Bronchial epithelial cell (primary cell): ENCODE measurements at places on chromosomes 7 and 10.

DNA sequence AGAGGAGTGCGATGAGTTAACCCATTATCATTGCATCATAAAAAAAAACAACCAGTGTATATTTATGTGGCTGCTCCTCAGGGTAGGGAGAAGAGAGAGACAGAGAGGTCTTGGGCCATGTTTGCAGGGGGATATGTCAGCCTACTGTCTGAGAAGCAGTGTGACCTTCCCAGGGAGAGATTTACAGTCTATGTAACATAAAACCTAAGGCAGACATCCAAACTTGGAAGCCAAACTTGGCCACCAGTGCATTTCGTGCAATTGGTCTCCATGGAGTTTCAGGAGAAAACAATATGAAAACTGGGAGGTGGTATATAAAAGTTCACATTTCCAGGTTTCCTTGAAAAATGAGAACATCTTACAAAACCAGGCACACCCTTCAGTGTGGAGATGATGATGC, 85.9 kb upstream of the CXCL12 start:
- DNase-seq, result no peak

GRCh38 chr7:19390795-19391194, 245.6 kb upstream of the FERD3L start:
- no peak for DNase-seq

DNA sequence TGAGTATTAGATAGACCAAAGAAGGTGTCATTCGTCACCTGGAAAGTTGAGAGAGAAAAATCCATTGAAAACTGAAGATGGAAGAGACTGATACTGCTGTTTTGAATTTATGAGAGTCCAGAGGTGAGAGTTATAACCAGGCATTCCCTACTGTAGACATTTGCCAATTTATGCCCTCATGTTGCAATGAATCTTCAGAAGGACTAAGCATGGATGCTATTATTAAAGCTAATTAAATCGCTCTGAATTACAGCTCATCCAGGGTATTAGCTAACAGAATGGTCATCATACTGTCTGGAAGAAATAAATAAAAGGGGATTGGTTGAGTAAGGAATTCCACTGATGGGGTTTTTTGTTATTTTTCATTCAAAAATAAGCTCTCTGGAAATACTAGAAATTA, 101.6 kb upstream of the PLPP4 start:
- no peak for DNase-seq

DNA sequence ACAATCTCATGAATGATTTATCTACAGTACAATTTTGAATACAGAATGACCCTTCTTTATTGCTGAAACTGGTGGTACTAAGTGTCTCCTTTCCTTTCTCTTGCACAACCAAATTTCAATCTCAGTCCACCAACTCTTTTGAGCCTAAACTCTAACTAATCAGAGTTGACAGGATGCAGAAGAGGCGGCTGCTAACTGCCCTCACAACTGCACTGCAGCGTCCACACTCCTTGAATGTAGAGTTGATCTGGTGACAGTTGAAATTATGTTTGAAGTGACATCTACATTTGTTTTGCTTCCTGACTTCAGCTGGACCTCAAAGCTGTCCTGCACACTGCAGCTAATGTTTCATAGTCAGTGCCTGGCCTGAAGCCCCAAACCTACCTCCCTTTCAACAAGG, 139.6 kb downstream of the ZMYND11 start:
- no peak for DNase-seq

- DNase-seq, result peak; percentile 82
Measured at GRCh38 chr7:141585592-141586510, 34.6 kb downstream of the AGK start.

DNA sequence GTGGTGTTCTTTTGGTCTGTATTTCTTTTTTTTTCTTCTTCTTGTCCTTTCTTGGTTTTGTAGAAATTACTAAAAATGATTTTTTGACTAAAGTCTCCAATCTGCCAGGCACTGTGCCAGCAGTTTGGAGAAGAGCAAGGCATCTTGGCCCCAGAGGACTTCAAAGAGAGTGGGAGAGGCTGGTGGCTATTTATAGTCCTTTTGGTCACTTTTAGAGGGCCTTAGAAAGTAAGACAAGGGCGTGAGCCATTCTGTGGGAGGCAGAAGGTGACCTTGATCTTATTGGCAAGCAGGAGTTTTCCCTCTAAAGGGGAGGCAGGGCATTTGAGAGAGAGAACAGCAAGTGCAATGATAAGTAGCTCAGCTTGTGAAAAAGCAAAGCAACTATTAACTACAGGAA, 211.9 kb downstream of the GALNT17 start:
- no peak for DNase-seq

DNA sequence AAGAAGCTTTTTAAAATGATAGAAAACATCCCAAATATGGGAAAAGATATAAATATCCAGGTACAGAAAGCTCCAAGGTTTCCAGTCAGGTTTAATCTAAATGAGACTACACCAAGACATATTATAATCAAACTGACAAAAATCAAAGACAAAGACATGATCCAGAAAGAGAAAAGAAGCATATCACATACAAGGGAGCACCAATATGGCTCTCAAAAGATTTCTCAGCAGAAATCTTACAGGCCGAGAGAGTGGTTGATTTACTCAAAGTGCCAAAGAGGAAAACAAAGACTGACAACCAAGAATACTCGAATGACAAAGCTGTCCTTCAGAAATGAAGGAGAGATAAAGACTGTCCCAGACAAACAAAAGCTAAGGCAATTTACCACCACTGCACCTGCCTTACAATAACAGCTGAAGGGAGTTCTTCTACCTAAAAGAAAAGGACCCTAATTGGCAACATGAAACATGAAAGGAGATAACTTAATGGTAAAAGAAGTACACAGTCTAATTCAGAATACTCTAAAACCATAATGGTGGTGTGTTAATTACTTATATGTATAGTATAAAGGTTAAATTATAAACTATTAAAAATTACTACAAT, 25.4 kb downstream of the OR2A14 start:
- DNase-seq, result no peak

DNA sequence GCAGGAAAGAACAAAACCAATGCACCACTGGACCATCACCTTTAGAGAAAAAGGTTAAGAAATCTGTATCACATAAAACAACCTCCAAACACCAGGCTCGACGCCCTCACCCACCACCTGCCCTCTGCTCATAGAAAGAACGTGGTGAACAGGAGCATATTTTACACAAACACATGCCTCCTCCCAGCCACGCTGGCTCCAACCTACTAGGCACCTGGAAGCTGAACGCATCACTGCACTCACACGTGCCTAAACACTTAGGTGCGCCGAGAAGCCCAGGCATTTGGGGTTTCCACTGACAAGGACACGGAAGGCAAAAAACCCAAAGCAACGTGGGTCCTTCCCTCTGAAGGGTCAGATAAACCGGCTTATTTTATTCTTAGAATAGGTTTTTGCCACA, 56.0 kb downstream of the PTPRN2 start:
- no peak for DNase-seq

DNA sequence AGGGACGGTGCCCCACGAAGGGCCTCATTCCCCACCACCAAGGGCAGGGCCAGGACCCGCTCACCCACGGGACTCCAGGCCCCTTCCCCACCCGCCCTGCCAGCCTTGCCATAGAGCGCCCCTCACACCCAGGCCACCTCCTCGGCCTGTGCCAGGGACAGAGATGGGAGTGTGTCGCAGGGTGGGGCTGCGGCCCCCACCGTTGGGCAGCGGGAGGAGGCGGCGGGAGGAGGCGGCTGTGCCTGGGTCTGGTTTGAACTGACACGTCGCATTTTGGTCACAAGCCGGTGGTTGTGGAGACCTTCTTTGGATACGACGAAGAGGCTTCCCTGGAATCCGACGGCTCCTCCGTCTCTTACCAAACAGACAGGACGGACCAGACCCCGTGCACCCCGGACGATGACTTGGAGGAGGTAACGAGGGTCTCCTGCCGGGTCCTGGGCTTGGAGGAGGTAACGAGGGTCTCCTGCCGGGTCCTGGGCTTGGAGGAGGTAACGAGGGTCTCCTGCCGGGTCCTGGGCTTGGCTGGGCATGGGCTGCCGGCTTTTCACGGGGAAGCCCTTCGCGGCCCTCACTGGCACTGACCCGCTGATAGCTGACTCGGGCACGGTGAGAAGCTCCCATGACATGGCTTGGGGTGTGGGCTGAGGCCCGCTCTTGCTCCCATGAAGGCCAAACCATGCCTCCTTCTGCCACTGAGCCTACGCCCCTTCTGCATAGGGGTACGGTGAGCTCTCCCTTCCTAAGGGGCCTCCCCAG, 46.4 kb upstream of the DPYSL4 start:
- DNase-seq, result no peak

DNA sequence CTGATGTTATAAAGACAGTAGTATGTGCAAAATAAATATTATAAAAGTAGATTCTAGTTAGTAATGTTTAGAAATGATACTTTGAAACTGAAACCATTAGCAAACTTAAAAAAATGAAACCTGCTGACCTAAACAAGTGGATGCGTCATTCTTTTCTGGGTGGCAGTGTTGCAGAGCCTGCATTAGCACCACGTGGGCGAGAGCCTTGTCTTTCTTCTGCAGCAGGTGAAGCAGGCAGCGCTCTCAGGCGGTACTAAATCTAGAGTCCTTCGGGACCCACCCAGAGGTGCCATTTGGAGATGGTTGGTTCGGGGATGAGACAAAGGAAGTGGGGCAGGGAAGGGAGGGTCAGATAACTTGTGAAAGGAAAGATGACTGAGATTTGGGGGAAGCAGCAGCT, 759.1 kb upstream of the IGFBP3 start:
- peak; percentile 39 for DNase-seq

DNA sequence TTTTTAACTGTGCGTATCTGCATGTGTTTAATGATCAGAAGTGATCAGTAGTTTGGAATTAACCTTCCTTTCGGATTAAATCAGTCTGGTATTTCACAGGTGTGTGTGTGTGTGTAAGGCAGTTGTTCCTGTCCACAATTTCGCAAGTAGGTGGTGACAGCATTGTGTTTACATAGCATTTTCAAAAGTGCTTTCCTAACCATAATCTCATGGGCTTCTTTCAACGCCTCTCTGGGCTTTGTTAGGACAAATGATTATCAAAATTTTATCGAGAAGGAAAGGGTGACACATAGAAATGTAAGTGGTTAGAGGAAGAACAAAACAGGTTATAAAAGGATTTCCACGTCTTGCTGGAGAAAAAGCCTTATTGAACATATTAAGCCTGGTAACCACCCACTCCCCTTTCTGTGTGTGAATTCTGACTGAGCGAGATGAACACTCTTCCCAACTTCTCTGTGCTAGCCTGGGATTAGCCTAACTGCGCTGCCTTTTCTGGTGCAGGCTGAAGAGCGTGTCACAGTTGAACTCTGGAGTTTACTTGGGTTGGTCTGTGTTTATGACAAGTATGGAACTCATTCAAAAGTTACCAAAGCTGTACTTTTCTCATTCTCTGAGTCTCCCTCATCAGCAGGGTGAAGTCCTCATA, 292.3 kb upstream of the PITRM1 start:
- peak; percentile 93 for DNase-seq

DNA sequence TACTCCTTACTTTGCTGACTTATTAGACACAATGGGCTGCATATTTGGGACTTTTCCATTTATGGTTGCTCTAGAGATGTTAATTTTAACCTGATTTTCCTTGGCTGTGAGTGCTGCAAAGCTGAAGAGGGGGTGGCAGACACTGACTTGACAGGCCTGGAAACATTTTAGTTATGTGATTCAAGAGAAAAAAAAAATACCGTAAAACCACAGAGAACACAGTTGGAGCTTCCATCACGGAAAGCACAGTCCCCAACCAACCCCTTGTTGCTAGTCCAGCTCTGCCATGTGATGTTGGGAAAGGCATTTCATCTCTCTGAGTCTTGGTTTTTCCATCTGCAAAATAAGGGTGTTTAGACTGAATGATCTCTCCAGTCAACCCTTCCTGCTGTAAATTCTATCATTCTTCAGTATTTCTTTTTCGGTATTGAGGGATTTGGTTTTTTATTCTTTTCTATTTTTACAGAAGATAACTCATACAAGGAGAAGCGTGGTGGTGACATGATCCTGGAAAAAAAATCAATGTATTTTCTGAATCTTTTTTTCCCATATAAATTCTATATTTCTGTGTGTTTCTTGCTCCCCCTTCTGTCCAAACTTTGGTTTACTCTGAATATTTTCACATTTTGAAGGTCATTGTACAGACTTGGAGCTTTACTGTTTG, 246.1 kb downstream of the REEP3 start:
- peak; percentile 18 for DNase-seq

DNA sequence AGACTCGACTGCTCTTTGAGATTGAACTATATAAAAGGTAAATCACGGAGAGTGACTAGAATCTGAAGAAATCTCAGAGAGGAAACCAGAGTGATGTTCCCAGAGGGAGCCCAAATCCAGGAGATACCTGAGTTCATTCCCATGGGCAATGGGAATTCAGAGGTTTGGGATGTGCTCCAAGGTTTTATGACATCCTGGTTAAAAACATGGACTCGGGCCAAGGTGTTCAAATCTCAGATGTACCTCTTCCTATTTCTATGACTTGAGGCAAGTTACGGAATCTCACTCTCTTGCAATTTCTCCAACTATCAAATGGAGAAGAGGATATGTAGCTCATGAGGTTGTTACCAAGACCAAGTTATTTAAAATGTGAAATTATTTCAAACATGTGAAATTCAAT, 54.5 kb upstream of the RAB18 start:
- DNase-seq, result no peak

DNA sequence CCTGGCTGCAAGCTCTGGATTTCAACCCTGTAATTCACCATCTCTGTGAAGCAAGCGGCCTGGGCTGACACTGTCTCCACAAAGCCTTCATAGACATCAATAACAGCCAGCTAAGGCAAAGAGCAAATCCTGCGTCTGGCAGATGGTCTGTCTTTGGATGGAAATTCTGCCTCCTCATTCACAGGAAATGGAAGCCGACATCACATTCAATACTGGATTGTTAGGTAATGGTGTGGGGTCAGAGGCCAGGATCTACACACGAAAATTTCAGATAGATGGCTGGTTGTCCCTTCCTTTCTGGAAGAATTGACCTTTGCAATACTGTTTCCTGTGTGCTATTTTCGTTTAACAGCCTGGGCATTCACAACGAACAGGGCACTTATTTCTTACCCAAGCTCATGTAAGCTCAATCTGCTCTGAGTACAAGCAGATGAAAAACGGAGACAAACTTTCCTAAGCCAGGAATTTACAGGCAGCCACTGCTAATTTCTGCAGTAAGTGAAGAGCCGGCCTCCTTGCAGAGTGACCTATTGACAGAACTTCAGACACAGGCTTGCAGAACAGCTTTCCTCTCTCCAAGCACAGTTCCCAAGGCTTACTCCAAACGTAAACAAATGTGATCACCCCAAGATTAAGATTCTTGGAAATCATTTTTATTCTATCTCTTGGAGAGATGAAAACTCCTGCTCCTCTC, 3.1 kb upstream of the ADAM12 start:
- no peak for DNase-seq

- DNase-seq, result no peak
Measured at GRCh38 chr7:81688622-81689411, 81.0 kb downstream of the HGF start.
